ENCODE measurements at places on chromosomes 2 and 18. TPM values are rescaled to one million over a fixed set of nuclear protein-coding genes. Genes with fewer than 3 reads are reported as not detected.

GRCh38 chr2:153106802-153107477 lies 371.6 kb downstream of the RPRM start:
- no peak for DNase-seq

DNA sequence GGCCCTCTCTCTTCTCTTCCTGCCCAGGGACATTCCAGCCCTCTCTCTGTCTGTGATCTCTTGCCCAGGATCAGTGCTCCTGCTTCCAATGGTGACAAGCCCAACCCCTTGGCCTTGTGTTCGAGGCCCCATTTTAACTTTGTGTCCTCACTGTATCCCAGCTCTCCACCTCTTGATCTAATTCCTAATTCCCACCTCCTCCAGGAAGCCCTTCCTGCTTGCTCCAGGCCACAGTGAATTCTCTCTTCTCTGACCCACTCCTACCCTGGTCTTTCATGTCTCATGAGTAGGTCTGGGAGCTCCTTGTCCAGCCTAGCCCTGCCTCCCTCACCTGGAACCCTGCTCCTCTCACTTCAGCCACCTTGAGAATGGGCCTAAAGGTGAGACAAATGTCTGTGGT lies 249.1 kb downstream of the CELF4 start:
- no peak for DNase-seq

DNA sequence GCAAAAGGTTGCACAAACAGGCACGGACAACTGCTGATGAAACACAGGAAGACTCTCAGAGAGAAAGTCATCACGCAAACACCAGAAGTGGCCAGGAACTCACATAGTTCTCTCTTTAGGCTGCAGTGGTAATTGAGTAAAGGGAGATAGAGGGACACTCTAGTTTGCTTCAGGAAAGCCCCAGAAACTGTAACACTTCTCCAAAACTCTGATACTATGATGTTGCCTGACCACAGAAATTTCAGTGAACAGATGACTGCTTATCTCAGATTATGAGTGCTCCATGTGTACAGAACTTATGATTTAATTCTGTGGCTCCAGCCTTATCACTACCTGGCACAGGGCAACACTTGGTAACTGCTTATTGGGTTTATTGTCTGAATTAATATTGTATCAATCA lies 311.5 kb upstream of the GYPC start:
- no peak for DNase-seq

- DNase-seq = no peak
Observed at GRCh38 chr18:62596145-62597005, 73.5 kb downstream of the ZCCHC2 start.

DNA sequence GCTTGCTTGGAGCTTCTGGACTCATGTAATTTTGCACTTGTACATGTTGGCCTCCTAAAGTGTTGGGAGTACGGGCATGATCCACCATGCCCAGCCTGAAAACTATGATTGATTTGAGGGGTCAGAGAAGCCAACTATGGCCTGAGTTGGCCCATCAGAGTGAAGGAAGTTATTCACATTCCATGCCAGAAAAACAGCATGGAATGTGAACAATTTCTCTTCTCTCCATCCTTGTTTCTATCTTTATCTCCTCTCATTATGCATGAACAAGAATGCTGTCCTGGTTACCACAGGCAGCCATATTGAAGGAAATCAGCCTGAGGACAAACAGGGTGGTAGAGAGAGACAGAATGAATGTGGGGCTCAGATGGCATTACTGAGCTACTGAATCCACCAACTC lies 3.5 kb upstream of the CD226 start:
- no peak for DNase-seq

DNA sequence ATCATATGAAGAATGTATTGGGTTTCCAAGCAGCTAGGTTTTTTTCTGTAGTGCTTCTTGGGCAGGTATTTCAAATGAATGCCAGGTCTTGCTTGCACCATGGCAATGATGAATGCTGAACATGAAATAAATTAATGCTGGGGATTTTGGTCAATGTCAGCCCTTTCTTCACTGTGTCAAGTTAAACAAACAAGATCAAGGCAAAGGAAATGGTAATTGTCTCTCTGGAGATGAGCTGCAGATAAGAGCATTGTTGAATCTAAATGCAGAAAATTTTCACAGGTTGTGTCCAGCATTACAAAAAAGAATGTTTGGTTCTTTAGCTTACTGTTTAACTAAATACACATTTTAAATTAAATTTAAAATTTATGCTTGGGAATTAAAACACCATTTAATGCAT lies 144.3 kb downstream of the GPD2 start:
- DNase-seq = no peak

GRCh38 chr18:11981543-11982366 lies 448 bp downstream of the IMPA2 start:
- DNase-seq = peak; percentile 31

- no peak for DNase-seq
Observed at GRCh38 chr2:8986327-8986976, 17.0 kb downstream of the MBOAT2 start.

GRCh38 chr2:70942396-70943204 lies 6.9 kb downstream of the ATP6V1B1 start:
- DNase-seq = no peak

- no peak for DNase-seq
Observed at GRCh38 chr2:104286841-104287240, 567.1 kb upstream of the POU3F3 start.

DNA sequence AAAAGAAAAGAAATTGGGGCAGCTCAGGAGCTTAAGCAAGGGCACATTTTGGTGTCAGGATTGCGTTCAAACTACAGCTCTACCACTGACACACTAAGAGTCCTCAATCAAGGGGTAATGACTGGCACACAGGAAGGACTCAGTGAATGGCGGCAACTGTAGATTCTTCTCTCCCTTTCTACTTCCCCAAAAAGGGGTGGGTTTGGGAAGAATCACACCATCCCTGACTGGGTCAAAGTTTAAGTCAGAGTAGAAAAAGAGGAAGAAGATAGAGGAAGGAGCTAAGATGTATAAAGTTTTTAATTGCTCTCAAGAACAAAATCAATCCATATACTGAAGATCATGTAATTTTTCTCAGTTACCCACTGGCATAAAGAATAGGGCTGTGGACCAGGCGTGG lies 2.6 kb downstream of the NLRC4 start:
- no peak for DNase-seq

- no peak for DNase-seq
Observed at GRCh38 chr2:23386339-23387220, 1.6 kb downstream of the KLHL29 start.

DNA sequence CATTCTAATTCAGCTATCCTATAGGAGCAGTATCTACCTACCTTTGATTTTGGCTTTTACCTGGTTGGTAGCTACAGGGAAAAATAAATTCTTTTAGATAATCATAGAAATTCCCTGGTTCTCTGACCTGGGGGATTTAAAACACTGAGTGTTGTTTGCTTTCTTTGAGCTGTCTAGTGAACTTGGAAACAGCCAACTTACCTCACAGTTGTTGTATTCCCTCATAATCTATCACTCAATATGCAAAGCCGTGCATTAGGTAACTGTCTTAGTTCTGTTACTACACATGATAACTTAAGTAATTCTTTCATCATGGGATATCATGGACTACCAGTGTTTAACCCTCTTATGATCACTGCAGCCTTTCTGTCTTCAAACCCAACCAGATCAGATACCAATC lies 127.8 kb downstream of the TTC27 start:
- no peak for DNase-seq

GRCh38 chr2:31319406-31320175 lies 85.6 kb downstream of the EHD3 start:
- DNase-seq = no peak

- DNase-seq = no peak
Observed at GRCh38 chr2:49248506-49248905, 94.2 kb upstream of the FSHR start.

DNA sequence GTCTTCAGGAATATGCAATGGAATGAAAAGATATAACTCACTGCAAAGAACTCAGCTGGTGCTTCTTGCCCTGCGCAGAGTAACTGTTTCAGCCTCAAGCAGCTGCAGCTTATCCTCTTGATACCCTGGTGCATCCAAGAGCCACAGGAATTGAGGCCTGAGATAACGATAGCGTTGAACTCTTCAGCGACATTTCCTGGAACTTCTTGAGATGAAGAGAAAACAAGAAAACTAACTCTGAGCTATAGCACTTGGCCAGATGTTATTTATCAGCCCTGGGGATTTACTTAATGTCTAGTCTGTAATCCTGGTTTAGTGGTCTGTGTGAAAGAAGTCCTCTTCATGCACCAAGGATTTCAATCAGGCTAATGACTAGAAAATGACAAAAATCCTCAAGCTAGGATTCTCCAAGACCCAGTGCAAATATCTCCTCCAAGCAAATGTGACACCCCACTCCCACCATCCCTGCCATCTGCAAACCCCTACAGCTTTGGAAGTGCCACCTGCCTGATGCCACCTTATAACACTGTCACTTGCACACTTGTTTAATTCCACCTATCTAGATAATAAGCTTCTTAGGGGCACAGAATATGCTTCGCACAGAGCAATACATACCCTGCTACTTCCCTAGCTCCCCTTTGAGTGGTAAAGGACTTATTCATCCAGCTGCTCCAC lies 40.6 kb downstream of the EHD3 start:
- DNase-seq = no peak

DNA sequence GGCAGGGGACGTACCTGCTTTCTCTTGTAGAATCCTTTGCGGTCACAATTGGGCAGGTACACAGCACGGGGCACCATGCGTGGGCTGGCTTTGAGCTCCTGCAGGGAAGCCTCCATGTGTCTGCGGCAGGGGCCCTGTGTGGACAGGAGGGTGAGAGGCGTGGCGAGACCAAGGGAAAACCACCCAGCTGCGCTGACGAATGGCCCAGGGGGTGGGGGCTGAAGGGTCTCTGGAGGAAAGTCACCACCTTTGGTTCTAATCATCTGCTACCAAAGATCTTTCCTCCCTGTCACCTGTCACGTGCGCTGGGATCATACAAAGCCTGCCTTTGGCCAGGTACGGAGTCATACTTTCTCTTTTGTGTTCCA lies 17.3 kb downstream of the IGFBP5 start:
- no peak for DNase-seq

DNA sequence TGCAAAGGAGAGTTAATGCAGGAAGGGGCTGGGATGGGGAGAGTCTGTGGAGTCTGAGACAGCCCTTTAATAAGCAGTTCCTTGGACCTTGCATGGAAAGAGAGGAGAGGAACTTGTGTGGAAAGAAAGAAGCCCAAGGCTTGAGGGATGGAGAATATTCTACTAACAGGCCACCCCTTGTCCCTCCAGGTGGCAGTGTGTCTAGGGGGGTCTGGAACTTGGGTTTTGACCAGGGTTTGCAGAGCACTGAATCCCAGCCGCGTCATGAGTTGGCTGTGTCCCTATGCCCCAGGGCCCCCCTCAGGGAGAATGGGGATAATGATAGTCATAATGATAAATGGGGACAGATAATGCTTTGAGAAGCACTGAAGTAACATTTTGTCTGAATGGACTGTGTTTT lies 15.0 kb downstream of the TCF7L1 start:
- DNase-seq = no peak

MREG gene
- 4.3 TPM for total RNA-seq

SKOR2 gene
- total RNA-seq = not detected

POTEC gene
- not detected for total RNA-seq

NT5DC4 gene
- total RNA-seq = not detected

COL3A1 gene
- total RNA-seq = 237 TPM

CCDC74B gene
- total RNA-seq = 1.2 TPM

TMX3 gene
- 48.1 TPM for total RNA-seq

CXXC1 gene
- total RNA-seq = 42.6 TPM

All from omental fat pad (tissue), 4 donors.